ENCODE measurements at places on chromosomes 11 and 22.

DNA sequence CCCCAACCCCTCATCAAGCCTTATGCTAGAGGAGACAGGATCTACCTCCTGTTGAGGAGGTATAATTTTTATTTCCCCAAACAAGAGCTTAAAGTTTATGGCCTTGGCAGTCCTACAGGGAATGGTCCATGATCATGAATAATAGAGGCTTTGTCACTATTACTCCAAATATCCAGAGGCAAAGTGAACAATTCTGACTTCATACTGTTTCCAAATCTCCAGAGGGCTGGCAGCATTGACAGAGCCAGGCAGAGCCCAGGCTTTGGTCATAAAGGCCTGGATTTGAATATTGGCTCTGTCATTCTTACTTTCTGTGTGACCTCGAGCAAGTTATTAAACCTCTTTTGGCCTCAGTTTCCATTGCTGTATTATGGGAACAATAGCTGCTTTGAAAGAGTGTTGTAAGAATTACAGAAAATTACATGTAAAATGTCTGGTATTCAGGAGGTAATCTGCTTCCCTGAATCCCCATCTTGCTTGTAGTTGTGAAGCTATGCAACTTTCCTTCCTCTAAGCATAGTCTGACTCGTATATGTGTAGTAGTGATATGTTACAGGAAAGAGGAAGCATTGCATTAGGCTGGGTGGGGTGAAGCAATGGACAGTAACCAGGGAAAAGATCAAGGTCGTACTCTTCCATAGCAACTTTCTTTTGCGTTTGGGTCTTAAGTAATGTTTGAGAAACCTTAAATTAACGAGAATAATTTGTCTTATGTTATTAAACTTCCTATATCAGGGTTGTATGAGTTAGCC is 88.8 kb downstream of the CD44 start:
- DNase-seq: no peak

DNA sequence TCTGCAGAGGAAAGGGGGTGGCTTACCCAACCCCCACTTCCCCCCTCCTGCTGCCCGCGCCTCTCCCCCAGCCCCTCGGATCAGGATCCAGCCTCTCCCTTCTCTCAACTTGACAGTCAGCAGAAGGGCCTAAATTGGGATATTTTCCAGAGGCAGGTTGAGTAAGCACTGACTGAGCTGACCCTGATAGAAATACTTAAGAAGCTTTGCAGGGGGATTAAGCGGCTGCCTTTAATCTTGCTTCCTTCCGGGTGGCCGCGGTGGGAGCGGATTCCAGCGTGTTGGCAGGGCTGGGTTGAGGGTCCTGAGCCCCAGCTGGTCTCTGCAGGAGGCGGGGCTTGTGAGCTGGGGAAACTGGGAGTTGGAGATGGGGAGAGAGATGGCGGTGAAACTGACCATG is 445.2 kb downstream of the NTM start:
- DNase-seq: no peak

- DNase-seq: no peak
Measured at GRCh38 chr11:5007561-5007960, 12.9 kb downstream of the OR51L1 start.

DNA sequence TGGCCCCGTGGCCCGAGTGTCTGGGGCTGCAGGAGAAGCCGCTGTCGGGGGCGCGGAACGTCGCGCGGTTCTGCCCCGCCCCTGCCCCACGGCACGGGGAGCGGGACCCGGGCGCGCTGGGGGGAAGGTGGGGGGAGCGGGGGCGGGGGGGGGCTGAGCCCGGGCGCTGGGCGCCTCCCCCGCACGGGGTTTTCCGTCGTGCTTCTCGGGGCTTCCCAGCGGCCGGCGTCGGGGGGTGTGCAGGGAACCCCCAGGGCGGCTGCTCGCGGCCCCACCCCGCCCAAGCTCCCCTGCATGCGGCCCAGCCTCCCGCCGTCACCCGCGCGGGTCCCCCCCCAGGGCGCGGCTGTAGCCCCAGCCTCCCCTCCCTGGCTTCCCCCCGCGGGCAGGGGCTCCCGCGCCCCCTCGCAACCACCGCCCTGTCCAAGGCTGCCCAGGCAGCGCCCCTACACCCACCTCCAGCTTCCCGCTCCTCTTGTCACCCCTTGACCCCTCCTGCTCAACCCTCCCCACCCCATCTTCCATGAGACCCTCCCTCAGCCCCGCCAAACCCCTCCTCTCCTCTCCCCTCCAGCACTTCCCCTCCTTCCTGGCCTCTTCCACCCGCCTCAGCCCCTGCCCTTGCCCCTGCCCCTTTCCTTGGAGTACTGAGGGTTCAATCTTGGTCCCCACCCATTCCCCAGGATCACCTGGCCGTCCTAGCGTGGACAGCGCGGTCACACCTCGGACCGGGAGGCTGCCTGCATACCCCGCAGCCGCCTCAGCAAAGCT is 1.7 kb downstream of the IL17REL start:
- DNase-seq: peak; percentile 58

- DNase-seq: no peak
Measured at GRCh38 chr11:93765551-93765950, 18.5 kb upstream of the MED17 start.

Measured in upper lobe of right lung (tissue), 1 donor.